MM.1S (cell line): ENCODE measurements at places on chromosomes 4 and X.
A peak's percentile ranks its signal among the peaks of the same experiment; 100 is the strongest.

DNA sequence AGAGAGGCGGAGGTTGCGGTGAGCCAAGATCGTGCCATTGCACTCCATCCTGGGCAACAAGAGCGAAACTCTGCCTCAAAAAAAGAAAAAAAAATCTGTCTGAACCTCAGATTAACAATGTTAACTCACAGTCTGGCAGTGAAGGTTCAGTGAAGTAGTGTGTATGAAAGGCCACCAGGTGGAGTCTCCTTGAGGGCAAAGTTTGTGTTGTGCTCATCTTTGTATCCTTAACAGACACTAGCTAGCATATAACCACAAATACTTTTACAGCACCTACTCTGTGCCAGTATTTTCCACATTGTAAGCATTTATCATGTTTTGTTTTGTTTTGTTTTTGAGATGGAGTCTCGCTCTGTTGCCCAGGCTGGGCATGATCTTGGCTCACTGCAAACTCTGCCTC is 46.0 kb upstream of the MGST2 start:
- no peak overlapping the region for H3K27ac ChIP-seq
- no peaks in the 10 kb centered on the region for H3K4me1 ChIP-seq
- no peaks in the 10 kb centered on the region for H3K36me3 ChIP-seq
- H3K27me3 ChIP-seq = no peaks in the 10 kb centered on the region

DNA sequence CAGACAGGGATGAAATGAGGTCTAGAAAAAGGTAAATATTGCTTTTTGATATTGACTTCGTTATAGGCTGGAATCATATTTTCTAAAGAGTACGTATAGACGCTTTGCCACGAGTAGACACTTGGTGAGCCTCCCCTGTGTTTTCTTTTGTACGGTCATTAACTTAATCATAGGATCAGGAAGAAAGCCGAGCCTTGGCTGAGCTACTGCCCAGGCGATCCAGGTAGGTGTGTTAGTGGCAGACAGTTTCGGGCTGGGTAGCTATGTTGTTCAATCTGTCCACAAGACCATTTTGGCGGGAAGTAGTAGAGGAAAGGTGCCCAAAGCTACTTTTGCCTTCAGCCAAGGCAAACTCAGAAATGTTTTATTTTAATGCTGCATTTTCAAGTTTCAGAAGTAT is 8.8 kb downstream of the PRDM8 start:
- no peaks in the 10 kb centered on the region for H3K36me3 ChIP-seq
- H3K4me3 ChIP-seq = no peak overlapping the region
- H3K27ac ChIP-seq = no peak overlapping the region
- H3K4me1 ChIP-seq = no peaks in the 10 kb centered on the region
- no peak for DNase-seq

DNA sequence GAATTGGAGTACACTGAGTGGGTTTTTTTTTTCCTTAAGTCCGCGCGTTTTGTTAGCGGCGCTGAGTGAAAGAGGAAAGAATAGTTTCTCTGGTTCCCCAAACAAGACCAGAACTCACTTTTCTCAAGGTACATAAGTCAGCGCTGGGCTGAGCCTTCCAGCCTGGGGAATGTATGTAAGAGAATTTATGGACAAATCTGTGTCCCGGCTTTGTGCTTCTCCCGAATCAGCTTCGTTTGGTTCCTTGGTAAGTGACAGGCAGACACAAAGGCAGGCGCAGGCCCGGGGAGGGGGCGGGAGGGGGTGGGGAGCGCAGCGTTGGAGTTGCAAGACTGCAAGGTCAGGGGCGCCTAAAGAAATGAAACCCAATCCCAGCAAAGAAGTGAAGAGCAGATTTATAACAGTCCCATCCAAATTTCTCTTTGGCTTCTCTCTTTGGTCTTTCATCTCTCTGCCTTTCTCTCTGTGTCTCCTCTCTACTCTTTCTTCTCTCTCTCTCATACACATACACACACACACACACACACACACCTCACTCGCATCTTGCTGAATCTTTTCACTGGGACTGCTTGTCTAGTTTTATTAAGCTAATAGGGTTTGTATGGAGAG is 981 bp downstream of the TET2 start:
- no peaks in the 10 kb centered on the region for H3K4me1 ChIP-seq
- H3K27ac ChIP-seq = no peak overlapping the region; the same call in 1 of the 2 replicates
- H3K36me3 ChIP-seq = no peaks in the 10 kb centered on the region
- DNase-seq = peak; percentile 30
- peak overlapping the region; percentile 100 for H3K4me3 ChIP-seq

GRCh38 chrX:34426334-34426733 is 230.8 kb downstream of the TMEM47 start:
- no peak overlapping the region for H3K4me3 ChIP-seq
- no peak overlapping the region for H3K27ac ChIP-seq
- H3K4me1 ChIP-seq = no peaks in the 10 kb centered on the region
- no peak for DNase-seq
- H3K36me3 ChIP-seq = no peaks in the 10 kb centered on the region
- H3K27me3 ChIP-seq = no peaks in the 10 kb centered on the region

DNA sequence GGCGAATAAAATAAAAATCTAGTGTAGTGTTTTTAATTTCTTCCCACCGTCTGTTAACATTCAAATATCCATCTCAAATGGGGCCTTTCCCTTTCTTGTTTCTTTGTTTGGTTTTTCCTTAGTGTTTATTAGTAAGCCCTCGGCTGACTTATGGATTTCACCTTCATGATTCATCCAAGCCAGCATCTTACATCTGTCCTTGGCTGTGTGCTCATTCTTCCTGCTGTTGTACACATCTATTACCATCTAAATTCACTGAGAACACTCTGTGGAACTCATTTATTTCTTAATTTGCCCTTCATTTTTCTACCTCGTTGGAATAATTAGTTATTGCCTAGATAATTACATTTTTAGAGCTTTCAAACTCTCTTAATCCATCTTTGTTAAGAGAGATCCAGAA is 84.9 kb downstream of the SPCS3 start:
- no peak overlapping the region for H3K27ac ChIP-seq
- no peaks in the 10 kb centered on the region for H3K36me3 ChIP-seq
- no peaks in the 10 kb centered on the region for H3K27me3 ChIP-seq
- H3K4me3 ChIP-seq = no peak overlapping the region

DNA sequence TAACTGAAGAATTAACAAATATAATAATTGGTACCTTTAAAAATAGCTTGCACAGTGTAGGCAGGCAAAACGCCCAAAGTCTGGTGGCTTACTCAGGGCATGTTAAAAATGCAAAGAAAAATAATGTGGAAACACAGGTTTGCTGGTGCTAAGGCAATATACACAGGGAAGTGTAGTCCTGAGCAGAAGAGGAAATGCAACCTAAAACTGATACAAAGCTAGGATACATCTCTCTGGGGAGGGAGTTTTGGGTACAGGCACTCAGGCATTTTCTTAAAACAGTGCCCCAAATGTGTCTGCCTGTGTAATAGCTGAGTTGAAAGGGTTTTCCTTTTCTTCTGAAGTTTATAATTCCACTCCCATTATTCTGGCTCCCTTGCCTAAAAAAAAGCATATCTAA is 47.4 kb downstream of the TMPRSS11E start:
- H3K36me3 ChIP-seq = no peaks in the 10 kb centered on the region
- peak overlapping the region; percentile 82 for H3K27ac ChIP-seq
- H3K27me3 ChIP-seq = no peaks in the 10 kb centered on the region
- peak; percentile 45 for DNase-seq
- H3K4me1 ChIP-seq = peaks cover 50% of the 10 kb centered on the region

DNA sequence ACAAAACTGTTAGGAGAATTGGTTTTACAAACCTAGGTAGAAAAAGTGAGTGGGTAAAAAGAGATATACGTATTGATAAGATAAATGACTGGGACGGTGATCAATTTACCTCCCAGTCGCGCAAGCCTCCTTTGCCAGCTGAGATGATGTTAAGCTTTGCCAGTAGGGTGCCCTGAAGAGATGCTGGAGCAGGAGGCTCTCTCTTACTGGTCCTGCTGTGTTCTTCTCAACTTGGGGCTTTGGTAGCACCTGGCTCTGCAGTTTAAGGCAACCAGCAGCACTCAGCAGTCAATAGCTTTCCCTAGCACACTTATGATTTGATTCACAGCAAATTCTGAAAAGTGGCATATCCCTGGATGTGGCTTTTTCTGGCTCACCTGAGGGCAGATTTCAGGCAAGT is 1461.7 kb downstream of the ADGRL3 start:
- no peak overlapping the region for H3K27ac ChIP-seq
- H3K27me3 ChIP-seq = no peaks in the 10 kb centered on the region
- H3K4me1 ChIP-seq = no peaks in the 10 kb centered on the region
- no peak for DNase-seq

DNA sequence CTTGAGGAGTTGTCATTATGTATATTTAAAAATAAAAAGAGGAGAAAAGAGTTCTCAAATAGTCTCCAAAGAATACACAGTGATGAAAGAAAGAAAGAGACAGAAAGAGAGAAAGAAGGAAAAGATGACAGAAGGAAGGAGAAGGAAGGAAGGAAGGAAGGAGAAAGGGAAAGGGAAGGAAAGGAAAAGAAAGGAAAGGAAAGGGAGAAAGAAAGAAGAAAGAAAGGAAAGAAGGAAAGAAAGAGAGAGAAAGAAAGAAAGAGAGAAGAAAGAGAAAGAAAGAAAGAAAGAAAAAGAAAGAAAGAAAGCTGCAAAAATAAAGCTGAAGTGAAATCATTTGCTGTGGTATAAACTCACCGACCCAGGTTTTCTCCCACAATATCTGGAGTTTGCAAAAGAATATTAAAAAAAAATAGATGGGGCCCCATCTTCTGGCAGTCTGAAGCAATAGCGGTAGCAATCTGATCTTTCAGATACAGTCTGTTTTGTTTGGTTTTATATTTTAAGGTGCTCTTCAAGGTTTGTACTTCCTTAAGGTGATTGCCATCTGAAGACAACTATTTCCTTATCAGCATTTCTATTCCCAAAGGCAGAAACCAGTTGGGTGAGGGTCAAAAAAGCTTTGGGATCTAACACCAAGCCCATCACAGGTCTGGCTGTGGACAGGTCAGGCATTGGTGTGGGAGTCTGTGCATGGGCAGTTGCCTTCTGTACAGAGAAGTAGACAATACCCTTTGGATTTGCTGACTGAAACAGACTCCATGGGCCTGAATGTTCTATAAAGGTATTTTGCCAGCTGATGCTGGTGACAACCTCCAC is 160.4 kb downstream of the CPEB2 start:
- no peaks in the 10 kb centered on the region for H3K4me1 ChIP-seq
- no peak overlapping the region for H3K4me3 ChIP-seq
- H3K36me3 ChIP-seq = no peaks in the 10 kb centered on the region
- peak; percentile 40 for DNase-seq
- H3K27ac ChIP-seq = no peak overlapping the region

- H3K4me3 ChIP-seq = no peak overlapping the region
- no peaks in the 10 kb centered on the region for H3K27me3 ChIP-seq
- no peak for DNase-seq
- no peaks in the 10 kb centered on the region for H3K36me3 ChIP-seq
Observed at GRCh38 chrX:46754586-46755061, 4.3 kb downstream of the SLC9A7 start.

DNA sequence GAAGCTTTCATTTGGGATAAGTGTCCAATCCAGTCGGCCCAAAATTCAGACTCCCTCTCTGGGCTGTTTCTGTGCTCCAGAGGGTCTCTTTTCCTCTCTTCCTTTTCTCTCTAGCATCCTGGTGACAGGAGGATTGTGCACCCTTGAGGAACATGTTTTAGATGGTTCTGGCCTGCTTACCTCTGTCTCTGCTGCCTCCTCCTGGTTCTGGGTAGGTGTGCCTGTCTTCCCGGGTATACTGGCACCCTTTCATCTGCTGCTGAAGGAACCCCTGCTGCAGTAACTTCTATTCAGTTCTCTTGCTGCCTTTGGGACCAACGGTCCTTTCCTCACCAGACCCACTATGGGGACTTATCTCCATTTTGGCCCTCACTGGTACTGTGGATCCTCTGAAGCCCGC is 53.2 kb downstream of the HMGB2 start:
- H3K27me3 ChIP-seq = no peaks in the 10 kb centered on the region
- H3K4me3 ChIP-seq = no peak overlapping the region
- no peak for DNase-seq
- no peak overlapping the region for H3K27ac ChIP-seq
- no peaks in the 10 kb centered on the region for H3K4me1 ChIP-seq

GRCh38 chr4:24957886-24958285 is 45.0 kb upstream of the CCDC149 start:
- H3K27me3 ChIP-seq = no peaks in the 10 kb centered on the region
- H3K4me1 ChIP-seq = peaks cover 22% of the 10 kb centered on the region
- H3K4me3 ChIP-seq = no peak overlapping the region
- no peaks in the 10 kb centered on the region for H3K36me3 ChIP-seq
- no peak for DNase-seq

DNA sequence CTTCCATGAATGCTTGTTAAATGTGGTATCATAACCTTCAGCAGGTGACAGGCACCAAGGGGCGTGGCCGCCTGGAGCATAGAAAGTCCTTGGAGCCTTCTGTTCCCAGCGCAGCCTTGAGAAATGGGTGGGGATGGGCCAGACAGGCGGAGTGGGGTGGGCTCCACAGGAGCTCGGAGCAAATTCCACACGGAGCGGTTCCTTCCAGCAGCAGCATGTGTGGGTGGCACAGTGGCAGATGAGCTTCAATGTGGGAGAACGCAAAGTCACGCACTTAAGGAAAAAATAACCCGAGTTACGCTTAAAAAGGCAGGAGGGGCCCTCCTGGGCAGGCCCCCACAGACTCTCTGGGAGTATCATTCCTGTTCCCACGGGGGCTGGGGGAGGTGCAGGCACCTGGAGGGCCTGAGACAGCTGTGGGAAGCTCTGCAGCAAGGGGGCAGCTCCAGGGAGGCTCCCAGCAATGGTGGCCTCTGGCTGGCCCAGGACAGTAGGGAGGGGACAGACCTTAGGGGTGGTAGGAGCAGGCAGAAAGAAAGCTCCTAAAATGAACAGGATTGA is 15.3 kb downstream of the TMEM271 start:
- no peaks in the 10 kb centered on the region for H3K27me3 ChIP-seq
- no peak for DNase-seq
- no peaks in the 10 kb centered on the region for H3K4me1 ChIP-seq
- no peak overlapping the region for H3K27ac ChIP-seq

GRCh38 chr4:126395664-126396063 is 1080.9 kb downstream of the FAT4 start:
- H3K4me1 ChIP-seq = no peaks in the 10 kb centered on the region
- no peak overlapping the region for H3K4me3 ChIP-seq
- DNase-seq = no peak
- no peaks in the 10 kb centered on the region for H3K36me3 ChIP-seq
- H3K27me3 ChIP-seq = no peaks in the 10 kb centered on the region
- H3K27ac ChIP-seq = no peak overlapping the region

DNA sequence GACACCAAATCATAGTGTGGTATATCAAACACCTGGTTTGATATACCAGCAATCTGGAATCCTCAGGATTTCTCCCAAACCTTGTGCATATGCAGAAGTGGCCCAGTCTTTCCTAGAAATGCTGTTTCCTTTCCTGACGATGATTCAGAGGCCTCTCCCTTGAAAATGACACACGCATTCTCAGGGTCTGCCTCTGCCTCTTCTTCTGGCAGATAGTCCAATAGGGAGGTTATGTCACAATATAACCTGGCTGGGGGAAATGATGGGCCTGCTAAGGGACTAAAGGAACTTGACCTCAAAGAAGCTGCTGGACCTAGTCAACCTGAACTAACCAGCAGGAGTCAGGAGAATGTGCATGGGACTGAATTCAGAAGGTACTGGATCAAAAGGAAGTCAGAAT is 435.2 kb downstream of the IDS start:
- no peak for DNase-seq
- peaks cover 8% of the 10 kb centered on the region; the same call in 1 of the 2 replicates for H3K4me1 ChIP-seq
- no peaks in the 10 kb centered on the region for H3K27me3 ChIP-seq
